Right lung (tissue), 10 donors: ENCODE measurements at places on chromosomes 3 and 15. TPM values are rescaled to one million over a fixed set of nuclear protein-coding genes. Genes with fewer than 3 reads are reported as not detected.
A peak's percentile ranks its signal among the peaks of the same experiment; 100 is the strongest.

- DNase-seq, result no peak
Observed at GRCh38 chr15:24747376-24747775, 71.8 kb downstream of the NPAP1 start.

DNA sequence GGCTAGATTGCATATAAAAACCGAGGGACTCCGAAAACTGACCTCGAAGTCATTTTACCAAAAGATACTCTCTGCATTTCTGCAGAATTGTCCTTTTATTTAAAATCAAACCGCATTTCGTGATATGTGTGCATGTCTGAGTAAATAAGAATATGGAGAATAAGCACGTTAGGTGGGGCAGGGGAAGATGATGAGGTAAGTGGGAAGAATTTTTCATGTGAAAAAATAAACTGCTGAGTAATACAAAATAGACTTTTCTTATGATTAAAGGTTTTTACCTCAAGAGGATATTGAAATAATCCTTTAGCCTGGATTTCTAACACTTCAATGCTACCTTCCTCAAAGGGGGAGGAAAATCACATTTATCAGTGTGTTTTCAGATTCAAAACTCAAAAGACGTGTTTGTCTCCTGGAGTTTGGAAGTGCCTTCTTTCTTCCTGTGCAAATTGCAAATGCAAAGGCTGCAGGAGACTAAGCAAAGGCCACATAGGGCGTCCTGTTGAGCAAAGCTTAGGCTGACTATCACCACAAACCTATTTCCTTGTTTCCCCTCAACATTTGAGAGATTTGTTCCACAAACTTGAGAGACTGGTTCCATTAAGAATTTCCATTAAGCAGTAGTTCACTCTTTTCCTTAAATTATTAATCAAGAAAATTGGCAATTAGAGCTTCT is 813.5 kb downstream of the MCTP2 start:
- DNase-seq, result no peak

GRCh38 chr3:99845331-99845730 is 27.7 kb downstream of the CMSS1 start:
- DNase-seq, result no peak

DNA sequence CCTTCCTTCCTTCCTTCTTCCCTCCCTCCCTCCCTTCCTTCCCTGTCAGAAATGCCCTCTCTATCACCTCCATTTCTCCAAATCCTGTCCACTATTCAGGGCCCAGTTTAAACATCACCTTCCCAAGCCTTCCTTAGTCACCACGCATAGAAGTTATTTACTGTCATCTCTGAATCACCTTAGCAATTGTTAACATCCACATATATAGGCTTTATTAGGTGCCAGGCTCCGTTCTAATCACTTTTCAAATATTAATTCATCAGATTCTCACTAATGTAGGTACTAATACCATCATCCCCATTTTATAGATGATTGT is 1.1 kb upstream of the MAGEF1 start:
- DNase-seq, result no peak

DNA sequence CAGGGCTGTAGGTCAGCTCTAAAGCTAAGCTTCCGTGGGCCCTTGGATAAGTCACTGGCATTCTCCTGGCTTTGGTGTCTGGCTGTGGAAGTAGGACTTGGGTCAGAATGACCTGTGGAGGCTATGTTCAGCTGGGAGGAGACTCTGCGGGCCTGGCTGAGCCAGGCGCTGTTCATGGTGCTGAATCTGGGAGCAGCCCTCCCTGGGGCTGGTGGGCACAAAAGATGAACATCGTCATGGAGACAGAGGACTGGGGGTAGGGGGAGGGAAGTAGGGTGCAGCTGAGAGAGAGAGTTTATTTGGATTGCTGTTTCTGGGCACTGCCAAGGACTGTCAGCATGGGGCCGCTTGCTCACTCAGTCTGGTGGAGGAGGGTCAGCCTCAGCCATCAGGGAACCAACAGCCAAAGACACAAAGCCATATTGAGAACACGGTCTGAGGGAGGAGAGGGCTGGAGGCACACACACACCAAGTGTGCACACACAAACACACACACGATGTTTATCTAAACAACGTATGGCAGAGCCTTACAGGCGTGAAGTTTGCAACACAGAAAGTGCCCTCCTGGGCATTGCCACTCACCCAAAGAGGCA is 120.7 kb upstream of the LINGO1 start:
- DNase-seq, result peak; percentile 19

DNA sequence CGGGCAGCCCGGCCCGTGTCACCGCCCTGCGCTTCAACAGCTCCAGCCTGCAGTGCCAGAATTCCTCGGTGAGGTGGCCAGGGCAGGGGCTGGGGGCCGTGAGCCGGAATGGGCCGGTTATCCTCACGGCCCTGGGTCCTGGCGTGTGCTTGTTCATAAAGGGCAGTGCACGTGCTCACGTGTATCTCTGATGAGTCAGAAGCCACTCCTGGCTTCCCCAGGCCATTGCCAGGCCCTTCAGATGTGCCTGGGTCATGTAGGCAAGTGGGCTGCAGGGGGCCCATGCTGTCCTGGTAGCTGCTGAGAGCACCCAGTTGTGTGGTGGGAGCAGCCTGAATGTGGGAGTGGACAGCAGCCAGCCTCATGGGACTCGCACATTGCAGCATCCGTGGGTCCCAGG is 29.2 kb downstream of the PLXNA1 start:
- DNase-seq, result no peak

IQCF5 gene
- polyA plus RNA-seq, result not detected

- DNase-seq, result no peak
Observed at GRCh38 chr3:58848826-58849225, 182.3 kb upstream of the FAM3D start.

- no peak for DNase-seq
Observed at GRCh38 chr3:129732200-129732876, 125.9 kb upstream of the PLXND1 start.

- no peak for DNase-seq
Observed at GRCh38 chr15:88904257-88904623, 8.9 kb upstream of the HAPLN3 start.

DNA sequence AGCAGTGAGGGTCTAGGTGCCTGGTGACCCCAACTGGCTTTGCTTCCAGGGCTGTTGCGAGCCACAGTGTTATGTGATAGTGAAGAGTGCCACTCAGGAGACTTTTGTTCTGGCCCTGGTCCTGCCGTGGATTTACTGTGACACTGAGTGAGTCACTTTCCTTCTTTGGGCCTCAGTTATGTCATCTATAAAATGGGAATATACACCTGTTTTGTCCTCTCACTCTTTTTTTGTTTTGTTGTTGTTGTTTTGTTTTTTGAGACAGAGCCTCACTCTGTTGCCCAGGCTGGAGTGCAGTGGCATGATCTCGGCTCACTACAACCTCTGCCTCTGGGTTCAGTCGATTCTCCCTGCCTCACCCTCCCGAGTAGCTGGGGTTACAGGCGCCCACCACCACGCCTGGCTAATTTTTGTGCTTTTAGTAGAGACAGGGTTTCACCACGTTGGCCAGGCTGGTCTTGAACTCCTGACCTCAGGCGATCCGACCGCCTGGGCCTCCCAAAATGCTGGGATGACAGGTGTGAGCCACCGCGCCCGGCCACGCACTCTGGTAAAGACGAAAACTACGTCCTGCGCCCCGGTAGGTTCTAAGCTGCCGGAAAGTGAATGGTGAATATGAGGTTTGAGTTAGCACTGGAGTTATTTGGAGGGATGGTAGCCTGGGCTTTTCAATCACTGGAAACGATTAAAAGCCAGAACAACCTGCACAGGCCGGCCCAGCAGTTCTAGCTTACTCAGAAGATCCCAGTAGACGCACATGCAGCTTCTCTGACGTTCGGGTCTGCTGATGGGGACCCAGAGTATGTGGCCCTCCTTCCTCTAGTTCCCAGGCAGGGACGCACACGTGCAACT is 46.6 kb downstream of the BDH1 start:
- DNase-seq, result no peak

DNA sequence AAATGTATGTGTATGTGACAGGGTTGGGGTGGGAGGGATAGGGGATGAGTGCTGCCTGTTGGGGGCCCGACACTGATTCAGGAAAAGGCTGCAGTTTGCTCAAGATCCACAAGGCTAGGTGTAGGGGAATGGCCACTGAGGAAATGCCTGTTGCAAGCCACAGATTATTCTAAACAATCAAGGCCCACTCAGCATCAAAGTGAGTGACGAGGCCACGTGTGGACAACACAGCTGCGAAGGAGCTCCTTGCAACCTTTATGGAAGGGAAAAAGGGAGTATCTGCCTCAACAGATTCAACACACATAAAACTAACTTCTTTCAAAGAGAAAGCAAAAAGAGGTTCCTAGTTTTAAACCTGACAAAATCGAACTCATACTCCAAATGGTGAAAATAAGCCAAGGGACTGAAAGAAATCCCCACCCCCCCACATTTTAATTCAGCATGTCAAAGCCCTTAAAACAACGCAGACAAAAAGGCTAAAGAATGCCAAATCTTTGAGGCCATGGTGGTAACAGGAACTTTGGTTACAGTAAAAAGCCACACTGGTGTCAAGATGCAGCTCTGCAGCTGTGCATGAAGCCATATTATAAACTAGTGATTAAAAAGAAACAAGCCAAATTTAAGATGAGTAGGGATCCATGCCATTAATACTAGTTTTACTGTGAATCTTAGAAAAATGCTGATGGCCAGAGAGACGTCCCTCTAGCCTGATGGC is 3.6 kb downstream of the POLG start:
- DNase-seq, result no peak

GRCh38 chr3:138511945-138512344 is 77.5 kb downstream of the ESYT3 start:
- no peak for DNase-seq

- DNase-seq, result no peak
Observed at GRCh38 chr3:189122526-189123205, 49.1 kb upstream of the TPRG1 start.

DNA sequence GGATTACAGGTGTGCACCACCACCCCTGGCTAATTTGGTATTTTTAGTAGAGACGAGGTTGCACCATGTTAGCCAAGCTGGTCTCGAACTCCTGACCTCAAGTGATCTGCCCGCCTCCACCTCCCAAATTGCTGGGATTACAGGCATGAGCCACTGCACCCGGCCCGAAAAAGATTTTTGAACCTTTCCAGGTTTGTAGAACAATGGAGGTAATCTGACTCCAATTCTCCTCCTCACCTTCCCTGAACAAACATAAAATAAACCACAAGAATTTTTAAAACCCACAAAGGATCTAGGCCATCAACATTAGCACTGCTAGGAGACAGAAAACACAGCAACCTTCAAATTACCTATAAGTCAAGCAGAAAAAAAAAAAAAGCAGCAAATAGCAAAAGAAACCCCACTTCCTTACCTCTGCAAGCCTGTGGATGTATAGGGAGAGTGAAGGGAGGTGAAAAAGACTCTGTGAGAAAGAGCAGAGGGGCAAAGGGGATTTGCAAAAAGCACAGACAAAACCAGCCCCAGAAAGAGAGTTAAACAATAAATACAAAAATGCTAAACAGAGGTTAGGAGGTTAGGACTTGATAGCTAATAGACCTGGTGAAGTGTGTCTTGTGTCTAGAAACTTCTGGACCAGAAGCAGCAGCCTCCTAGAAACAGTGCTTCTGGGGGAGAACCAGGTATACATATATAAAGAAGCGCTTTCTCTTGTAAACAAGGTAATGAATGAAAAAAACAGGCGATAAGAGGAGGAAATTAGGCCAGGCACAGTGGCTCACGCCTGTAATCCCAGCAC is 32.1 kb downstream of the TFDP2 start:
- peak; percentile 10 for DNase-seq

GRCh38 chr15:42141246-42141645 is 15.2 kb downstream of the PLA2G4F start:
- DNase-seq, result no peak

GRCh38 chr3:44242721-44243120 is 1.0 kb downstream of the TOPAZ1 start:
- DNase-seq, result no peak

DNA sequence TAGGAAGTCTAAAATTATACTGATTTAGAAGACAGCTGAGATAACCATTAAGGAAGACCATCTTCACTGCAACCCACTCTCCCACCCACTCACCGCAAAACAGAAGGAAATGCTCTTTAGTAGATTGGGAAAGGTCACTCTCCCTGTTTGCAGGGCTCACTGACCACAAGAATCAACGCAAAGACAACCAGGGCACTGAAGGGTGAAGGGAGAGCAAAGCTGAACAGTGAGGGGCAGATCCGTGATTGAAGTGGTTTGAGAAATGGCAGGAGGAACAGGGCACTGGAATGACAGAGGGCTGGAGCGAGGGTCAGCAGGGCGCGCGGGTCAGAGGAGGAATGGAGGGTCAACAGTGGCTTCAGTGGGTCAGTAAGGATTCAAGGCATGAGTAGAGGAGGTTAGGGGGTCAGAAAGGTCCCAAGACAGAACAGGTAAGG is 520 bp downstream of the MESD start:
- no peak for DNase-seq

CD80 gene
- polyA plus RNA-seq, result 2.3 TPM

GRCh38 chr3:131107637-131108433 is 81.2 kb downstream of the NEK11 start:
- no peak for DNase-seq

DNA sequence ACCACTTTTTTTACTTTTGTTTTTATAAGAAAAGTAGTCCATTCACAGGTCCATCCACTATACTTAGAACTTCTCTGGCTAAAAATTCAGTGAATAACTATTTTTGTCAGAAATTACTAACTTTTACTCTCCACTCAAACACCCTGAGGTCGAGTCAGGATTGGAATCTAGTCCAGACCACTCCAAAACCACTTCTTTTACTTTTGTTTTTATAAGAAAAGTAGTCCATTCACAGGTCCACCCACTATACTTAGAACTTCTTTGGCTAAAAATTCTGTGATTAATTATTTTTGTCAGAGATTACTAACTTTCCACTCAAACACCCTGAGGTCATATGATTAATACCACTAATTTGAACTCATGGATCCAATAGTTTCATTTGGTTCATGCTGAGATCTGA is 239.4 kb downstream of the RORA start:
- no peak for DNase-seq

AGBL1 gene
- polyA plus RNA-seq, result 0.05 TPM

HRG gene
- polyA plus RNA-seq, result 0.13 TPM

DNA sequence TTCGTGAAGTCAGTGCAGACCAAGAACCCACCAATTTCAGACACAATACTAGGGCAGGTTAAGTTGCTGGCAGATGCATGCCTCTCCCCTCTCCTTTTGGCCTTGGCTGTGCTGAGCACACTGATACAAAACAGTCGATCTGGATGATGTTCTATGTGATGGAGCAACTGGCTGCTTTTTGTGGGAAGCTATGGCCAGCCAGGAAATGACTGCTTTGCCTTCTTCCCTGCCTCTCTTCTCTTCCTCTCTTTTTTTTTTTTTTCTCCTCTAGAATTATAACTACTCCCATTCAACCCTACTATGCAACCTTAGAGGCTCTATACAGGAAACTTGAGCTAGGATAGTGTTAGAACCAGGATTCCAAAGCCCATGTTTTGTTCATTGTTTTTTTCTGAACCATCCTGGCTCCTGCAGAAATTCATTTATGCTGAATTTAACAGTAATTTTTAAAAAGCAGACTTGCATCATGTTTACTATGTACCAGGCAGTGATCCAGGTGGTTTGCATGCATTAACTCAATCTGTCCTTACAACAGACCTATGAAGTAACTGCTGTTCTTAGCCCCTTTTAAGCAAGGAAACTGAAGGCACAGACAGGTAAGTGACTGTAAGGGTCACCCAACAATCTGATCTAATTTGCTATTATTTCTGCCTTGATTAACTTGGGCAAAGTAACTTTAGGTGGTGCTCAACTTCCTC is 62.9 kb downstream of the PLD1 start:
- DNase-seq, result no peak

GOLGA6B gene
- polyA plus RNA-seq, result 1.5 TPM

GRCh38 chr15:28094732-28095521 is 4.2 kb downstream of the OCA2 start:
- no peak for DNase-seq

EFCAB12 gene
- polyA plus RNA-seq, result 3.9 TPM

GRCh38 chr3:62188681-62189375 is 184.5 kb downstream of the FEZF2 start:
- DNase-seq, result peak; percentile 75
